ENCODE measurements at places on chromosomes 12 and 14.

DNA sequence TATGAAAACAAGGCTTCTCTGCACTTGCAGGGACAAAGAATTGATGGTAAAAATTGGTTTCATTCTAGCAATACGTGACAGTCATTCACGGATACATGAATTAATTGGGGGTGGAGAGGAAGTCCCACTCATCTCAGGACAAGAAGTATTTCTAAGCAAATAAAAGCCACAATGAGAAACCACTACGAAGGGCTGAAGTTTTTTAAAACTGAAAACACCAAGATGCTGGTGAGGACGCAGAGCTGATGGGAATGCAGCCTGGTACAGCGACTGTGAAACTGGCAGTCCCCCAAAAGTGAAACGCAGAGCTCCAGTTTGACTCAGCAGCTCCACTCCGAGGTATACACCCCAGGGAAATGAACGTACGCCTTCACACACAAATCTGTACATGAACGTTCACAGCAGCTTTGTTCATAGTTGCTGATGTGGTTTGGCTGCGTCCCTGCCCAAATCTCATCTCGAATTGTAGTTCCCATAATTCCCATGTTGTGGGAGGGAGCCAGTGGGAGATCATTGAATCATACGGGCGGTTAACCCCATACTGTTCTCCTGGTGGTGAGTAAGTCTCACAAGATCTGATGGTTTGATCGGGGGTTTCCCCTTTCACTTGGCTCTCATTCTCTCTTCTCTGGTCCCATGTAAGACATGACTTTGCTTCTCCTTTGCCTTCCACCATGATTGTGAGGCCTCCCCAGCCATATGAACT is 89.0 kb downstream of the SCARB1 start:
- DNase-seq = no peak

DNA sequence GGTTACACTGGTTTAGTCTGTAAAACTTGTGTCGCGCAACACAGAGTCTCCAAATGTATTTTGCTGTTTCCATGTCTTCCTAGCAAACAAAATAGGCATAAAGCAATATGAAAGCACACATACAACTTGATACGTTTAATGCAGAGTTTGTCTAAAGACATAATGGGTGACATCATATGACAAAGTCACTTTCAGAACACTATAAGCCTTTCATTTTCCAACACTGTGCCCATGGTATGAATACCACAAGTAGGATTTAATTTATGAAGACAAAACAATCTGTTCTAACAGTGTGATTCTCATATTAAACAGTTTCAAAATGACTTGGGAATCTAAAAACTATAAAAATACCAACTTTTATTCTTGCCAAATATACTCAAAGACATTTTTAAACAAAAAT is 58.4 kb downstream of the PTPN21 start:
- DNase-seq = no peak

GRCh38 chr14:49019467-49020115 is 566.6 kb downstream of the RPS29 start:
- no peak for DNase-seq

- no peak for DNase-seq
Observed at GRCh38 chr12:69136931-69137613, 102.3 kb upstream of the CPSF6 start.

GRCh38 chr14:102116361-102117180 is 23.1 kb upstream of the WDR20 start:
- no peak for DNase-seq

DNA sequence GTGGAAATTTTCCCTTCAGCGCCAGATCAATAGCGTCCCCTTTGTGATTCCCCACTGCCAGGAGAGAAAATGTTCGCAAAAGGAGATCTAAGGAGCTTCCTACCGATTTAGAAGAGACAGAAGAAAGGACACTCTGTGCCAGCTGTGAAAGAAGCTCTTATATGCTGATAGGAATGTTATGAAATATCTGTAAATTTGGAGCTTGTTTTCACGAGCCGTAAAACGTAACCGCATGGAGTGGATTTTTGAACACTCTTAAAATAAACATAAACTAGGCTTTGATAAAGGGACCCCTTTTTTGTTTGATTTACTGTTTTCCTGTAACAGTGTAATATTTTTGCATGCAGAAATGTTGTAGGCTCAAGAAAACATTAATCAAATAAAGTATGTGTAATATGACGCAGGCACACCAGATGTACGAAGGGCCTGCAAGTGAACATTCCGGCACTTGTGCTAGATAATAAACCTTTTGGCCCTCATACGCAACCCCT is 346.8 kb downstream of the ETNK1 start:
- no peak for DNase-seq

DNA sequence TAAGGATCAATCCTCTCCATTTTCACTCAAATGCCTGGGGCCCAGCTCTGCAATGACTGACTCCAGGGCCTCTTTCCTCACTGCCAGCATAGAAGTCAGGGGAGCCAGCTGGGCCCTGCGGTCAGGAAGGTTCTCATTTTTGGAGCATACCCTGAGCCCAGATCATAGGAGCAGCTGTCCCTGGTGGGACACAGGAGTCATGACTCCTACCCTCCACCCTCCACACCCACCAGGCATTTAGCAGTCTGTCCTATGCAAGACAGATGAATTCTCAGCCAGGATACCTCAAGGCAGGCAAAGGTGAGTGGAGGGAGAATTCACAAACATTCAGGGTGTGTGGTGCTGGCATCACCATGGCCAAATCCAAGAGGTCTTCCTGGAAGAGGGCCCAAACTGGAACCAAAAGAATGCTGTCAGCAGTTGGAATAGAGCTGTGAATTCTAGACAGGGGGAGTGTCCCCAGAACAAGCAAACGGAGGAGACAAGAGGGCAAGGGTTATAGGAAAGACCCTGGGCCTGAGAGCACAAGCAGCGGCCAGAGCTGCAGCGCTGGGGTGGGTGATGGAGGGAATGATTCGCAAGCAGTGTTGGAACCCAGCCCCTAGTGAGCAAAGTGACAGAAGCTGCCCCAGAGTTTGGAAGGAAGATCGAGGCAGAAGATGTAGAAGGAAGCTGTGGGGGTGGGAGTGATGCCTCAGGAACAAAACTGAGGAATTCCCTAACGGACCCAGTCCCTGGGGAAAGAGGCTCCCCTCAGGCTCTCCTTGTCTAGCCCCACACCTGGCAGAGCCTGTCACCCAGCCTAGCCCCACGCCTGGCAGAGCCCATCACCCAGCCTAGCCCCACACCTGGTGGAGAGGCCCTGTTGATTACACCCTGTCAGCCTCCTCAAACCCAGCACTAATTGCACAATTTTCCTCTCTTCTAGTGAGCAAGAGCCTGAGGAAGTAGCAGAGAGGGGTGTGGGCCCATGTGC is 4.5 kb upstream of the REM2 start:
- DNase-seq = no peak

GRCh38 chr12:6943722-6944380 is at the start of the genes C12orf57 and RNU7-1:
Gene C12orf57 (plus strand): TSS chr12:6944022. CDS start chr12:6944122, 100 bp downstream.
Gene RNU7-1 (plus strand): TSS chr12:6943816.
- DNase-seq = peak; percentile 94

- DNase-seq = no peak
Observed at GRCh38 chr12:113467142-113467501, 4.5 kb downstream of the LHX5 start.

GRCh38 chr14:73394317-73394716 is 64.0 kb downstream of the NUMB start:
- no peak for DNase-seq

DNA sequence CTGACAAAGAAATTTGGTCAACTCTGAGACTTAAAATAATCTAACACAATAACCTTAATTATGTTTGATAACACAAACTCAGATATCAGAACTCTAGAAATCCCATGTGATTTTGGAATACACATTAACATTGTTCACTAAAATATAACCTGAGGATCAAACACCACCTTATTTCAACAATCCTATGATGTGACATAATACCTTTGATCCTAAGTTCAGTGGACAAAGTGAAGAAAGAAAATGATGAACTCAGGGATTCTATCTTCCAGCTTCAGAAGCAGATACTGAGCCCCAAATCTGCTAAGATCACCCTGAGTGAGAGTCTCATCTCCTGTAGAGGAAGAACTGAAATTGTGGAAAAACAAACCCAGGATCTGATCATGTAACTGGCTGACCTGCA is 35.7 kb upstream of the APOF start:
- DNase-seq = no peak

DNA sequence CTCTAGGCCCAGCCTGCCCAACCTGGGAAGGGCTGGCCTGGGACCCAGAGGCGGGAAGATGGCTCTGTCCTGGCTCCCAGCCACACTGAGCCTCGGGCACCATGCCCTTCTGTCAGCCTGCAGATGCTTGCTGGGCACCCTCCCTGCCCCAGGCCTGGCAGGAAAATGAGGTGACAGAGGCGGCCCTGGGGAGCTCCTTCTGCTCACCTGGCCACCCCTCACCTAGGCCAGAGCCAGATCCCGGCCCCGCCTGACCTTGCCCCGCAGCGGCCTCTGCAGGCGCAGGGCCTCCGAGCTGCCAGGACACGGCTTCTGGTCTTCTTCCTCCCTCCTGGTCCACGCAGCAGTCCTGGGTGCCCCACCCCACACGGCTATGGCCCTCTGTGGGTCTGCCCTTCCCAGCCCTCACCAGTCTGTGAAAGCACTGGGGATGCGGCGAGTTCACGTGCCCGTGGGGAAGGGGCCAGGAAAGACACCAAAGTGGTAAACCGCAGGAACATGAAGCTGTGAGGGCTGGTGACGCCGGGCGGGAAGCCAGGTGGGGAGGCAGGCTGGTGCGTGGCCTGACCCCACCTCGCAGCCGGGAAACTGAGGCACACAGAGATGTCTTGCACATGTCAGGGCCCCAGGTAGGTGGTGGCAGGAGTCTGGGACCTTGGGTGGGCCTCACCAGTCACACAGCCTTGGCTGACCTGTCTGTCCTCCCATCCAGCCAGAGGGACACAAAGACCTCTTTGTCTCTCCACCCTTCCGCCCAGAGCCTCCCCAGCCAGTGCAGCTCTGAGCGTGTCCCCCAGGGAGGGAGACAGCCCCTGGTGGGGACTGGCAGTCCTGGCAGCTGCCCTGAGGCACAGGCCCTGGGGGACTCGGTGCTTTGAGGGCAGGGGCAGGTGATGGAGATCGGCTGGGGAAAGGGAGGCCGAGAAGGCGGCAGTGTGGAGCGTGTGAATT is 12.8 kb downstream of the BAG5 start:
- no peak for DNase-seq
